Stimulated activated CD8-positive, alpha-beta memory T cell treated with anti-CD3 and anti-CD28 coated beads, Interleukin-15, amount 100 ng/mL, for 24 hours (primary cell): ENCODE measurements at places on chromosomes 2 and 18.

- no peak for DNase-seq
Observed at GRCh38 chr2:220748875-220749479, 823.1 kb downstream of the EPHA4 start.

DNA sequence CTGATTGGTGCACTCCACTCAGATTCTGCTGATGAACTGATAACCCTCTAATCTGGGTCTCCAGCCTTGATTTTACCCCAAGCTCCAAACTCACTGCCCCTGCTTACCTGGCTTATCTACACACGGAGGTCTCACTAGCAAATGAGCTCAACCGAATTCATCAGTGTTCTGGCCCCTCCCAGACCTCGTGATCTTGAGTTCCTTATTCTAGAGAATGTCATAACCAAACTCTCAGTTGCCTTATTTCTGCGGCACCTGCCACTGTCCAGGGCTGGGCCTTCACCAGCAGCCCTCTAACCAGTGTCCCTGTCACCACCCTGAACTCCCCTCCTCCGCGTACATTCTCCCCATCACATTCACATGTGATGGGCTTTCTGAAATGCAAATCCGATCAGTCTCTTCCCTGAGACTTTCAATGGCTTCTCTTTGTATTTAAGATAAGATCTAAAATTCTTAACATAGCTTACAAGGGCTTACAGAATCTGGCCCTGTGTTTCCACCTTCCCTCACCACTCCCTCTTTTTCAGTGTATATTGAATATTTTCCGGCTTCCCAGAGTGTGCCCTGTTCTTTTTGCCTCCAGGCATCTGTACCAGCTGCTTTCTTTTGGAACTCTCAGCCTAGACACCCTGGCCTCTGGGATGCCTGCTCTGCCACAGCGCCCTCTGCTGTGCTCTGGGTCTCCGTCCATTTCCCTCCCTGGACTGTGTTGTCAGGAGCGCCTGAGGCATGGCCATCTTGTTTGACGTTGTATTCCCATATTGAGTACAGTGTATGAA, 31.1 kb downstream of the NAB1 start:
- no peak for DNase-seq

DNA sequence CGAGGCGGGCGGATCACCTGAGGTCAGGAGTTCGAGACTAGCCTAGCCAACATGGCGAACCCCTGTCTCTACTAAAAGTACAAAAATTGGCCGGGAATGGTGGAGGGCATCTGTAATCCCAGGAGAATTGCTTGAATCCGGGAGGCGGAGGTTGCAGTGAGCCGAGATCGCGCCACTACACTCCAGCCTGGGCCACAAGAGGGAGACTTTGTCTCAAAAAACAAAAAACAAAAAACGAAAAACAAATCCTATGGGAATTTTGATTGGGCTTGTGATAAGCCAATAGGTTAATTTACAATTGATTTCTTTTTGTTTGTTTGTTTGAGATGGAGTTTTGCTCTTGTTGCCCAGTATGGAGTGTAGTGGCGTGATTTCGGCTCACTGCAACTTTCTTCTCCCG, 24.2 kb upstream of the TOGARAM2 start:
- no peak for DNase-seq

GRCh38 chr2:100664021-100664755, 101.4 kb downstream of the PDCL3 start:
- DNase-seq, result no peak

DNA sequence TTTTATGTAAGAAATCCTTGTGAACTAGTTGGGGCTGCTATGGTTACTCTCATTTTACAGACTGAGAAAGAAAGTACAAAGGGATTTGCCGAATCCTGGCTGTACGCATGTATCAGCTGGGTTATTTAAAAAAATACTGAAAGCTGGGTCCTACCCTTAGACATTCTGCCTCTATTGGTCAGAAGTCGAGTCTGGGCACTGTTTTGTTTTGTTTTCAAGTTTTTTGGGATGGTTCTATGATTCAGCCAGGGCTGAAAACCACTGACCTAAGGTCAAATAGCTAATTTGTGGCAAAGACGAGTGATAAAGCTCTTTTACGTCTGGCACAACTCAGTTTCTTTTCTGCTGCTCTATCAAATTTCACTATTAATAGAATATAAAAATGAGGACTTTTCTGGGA, 5.9 kb upstream of the SLC8A1 start:
- no peak for DNase-seq

GRCh38 chr18:76426737-76427305, 68.2 kb downstream of the ZNF516 start:
- no peak for DNase-seq

DNA sequence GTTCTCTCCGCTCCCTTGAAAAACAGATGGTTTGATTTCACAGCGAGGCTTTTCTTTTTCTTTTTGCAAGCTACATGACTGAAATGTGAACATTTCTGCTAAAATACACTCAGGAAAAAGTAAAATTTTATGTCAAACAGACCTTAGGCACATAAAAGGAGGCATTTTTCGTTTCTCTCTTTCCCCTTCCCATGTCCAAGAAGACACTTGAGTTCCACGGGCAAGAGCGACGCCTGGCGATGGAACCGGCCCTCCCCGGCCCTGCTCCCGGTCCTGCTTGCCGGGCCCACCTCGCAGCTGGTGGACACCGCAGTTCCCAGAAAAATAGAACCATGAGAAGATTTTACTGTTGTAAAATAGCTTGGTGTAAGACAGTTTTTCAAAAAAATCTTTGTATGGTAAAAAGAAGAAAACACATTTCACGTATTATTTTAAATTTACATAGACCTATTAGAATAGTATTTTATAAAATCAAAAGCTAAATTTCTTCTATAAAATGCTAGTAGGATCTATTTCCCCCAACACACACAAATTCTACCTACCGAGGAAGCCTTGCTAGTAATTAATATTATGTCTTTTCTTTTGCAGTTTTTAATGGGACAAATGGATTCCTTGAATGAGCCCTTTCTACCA, 2.3 kb upstream of the ALKAL2 start:
- DNase-seq, result no peak

- DNase-seq, result no peak
Observed at GRCh38 chr2:204530464-204530805, 14.8 kb upstream of the PARD3B start.

DNA sequence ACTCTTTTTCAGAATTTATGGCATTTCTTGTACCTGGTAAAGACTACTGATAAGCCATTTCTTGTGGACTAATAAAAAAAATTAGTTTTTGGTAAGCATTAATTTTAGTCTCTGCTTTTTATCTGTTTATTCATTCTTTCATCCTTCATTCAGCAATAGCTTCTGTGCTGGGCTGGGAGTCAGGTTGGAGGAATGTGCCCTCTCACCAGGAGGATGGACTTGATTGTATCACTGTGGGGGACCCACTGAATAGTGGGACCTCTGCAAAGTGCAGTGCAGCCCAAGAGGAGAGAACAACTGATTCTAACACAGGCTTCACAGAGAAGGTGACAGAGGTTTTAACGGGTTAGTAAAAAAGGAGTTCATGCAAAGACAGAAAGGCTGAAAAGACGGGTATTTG, 39.1 kb downstream of the CDC42EP3 start:
- no peak for DNase-seq

GRCh38 chr2:215982465-215982875, 30.9 kb downstream of the MREG start:
- DNase-seq, result no peak
